EL (cell line): ENCODE measurements at places on chromosomes 7 and 10.
A peak's percentile ranks its signal among the peaks of the same experiment; 100 is the strongest.

GRCh38 chr7:118169146-118169545 lies 14.8 kb upstream of the LSM8 start:
- no peak for DNase-seq

- no peak for DNase-seq
Measured at GRCh38 chr7:129990403-129991192, 37.8 kb upstream of the UBE2H start.

DNA sequence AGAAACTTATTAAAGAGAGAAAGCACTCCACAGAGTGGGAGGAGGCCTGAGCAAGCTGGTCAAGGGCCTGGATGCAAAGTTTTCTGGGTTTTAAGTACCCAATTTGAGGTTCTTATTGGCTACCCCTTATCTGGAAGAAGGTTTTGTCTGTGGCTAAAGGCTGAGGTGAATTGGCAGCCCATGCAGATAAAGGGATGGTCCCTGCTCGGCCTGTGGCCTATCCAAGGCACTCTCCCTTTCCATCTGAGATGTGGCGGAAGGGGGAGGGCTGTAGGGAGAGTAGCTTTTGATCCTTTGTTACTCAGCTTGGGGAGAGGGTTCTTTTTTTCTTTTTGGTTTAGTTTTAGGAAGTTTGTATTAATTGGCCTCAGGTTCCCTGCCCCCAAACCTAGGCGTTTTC lies 465.1 kb downstream of the ATRNL1 start:
- no peak for DNase-seq

GRCh38 chr7:29806208-29806994 lies at the start of gene WIPF3:
WIPF3 (plus strand) TSS chr7:29806508; CDS start chr7:29834725, 28,217 bp downstream.
- DNase-seq = no peak

- no peak for DNase-seq
Measured at GRCh38 chr7:155222061-155222460, 75.6 kb upstream of the INSIG1 start.

DNA sequence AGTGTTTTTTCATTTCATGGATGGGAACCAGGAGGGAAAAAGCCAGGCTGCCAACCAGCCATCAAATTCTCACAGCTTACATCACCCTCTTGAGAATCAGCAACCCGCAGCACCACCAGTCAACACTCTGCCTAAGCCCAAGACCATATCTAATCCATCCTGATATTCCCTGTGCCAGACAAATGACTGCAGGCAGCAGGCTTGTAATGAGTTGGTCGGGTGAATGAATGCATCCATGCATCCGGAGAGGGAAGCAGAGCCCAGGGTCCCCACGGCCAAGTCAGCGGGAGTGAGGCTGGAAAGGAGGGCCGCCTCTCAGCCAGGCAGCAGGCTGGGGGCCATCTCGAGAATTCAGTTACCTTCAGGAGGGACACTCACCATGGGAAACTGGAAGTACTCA lies 46.9 kb downstream of the SLIT1 start:
- DNase-seq = no peak

DNA sequence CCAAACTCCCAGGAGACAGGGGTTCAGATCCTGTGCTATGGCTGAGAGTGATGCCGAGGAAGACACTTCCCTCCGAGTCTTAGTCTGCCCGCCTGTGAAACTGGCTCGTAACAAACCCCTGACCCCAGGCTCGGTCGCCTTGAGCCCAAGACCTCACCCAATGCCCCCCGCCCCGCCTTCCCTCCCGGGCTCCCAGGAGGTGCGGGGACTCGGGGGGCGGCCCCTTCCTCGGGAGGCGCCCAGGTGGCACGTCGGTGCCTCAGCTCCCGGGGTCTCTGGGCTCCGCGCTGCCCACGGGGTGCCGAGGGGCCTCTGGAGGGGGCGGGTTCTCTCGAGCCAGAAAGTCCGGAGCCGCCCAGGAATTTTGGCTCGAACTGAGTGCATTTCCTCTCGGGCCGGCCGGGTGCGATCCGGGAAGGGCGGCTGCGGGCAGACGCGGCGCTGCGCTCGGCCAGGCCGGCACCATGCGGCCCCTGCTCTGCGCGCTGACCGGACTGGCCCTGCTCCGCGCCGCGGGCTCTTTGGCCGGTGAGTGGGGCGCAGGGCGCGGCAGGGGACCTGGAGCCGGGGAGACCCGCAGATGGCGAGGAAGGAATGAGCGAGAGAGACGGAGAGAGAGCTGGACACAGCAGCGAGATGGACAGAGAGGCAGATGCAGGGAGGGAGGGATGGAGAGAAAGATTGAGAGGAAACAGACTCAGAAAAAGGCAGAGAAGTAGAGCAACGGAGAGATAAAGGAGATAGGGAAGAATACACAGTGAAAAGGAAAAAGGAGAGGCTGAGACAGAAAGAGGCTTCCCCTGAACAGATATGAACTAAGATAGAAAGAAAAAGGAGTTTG lies at the start of gene PLAC9:
PLAC9 (plus strand) TSS at position 432 of the 841 bp plus-strand sequence; CDS start at position 465, 33 bp downstream.
- peak; percentile 51 for DNase-seq

DNA sequence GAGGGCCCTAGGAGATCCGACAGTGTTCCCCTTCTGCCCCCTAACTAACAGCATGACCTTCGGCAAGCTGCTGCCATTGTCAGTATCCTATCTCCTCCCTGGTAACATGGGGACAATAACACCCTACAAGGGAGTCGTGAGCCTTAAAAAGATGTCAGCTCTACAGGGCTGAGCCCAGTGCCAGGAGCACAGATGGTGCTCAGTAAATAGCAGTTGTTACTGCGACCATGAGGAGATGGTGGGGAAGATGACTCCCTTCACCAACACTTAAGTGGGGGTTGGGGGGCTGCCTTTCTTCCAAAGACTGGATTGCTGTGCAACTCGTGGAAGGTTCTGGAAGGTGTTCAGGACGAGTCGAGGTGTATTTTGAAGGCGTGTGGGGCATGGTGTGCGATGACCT lies 29.5 kb upstream of the C10orf120 start:
- no peak for DNase-seq

DNA sequence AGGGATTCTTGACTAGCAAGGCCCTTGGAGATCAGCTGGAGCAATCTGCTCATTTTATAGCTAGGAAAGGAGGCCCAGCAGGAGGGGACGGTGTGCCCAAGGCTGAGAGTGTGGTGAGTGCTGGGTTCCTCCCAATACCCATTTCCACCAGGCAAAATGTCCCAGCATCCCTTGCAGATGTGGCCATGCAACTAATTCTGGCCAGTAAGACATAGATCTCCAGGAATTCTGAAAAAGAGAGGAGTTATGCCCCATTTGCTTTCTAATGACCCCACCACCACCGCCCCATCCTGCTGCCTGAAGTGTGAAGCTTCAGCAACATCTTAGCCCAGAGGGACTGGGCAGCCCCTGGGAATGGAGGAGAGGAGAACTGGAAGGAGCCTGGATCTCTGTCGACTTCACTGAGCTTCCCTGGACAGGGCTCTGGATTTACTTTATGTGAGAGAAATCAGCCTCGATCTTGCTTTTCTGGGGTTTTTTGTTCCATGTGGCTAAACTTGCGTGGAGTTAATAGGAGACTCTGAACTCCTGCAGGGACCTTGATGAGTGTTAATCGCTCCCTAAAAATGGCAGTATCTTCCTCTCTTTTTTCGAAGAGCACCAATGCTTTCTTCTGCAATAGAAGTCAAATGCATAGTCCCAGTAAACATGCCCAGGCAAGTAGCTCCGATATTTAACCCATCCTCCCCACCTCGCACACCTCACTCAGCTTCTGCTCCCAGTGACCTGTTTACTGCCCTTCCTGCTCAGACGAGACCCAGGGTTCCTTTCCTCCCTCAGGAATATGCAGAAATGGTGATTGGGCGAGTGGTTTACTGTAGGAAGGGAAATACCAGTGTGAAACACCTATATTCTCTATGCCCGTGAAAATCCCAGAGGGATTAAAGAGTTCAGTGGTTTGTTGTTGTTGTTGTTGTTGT lies 127.5 kb upstream of the GPR26 start:
- no peak for DNase-seq

DNA sequence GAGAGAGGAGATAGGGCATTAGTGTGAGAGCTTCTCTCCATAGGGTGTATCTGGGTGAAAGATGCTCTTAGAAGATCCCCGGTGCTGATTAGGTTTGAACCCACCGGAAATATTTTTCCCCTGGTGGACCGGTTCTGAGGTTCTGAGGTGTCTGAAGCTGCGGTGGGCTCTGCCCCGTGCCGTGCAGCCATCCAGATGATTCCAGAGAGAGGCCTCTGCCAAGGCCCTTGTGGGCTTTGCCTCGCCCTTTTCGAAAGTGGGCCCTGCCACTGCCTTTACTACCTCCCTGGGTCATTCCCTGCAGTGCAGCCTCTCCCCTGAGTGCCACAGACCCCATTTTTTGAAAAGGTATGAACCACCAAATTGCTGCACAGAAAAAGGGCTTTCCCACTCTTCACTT lies 2.8 kb downstream of the GIMAP8 start:
- no peak for DNase-seq

GRCh38 chr10:31947144-31947926 lies 18.7 kb upstream of the ARHGAP12 start:
- DNase-seq = peak; percentile 94

GRCh38 chr7:138854115-138854645 lies 56.2 kb upstream of the ATP6V0A4 start:
- no peak for DNase-seq

DNA sequence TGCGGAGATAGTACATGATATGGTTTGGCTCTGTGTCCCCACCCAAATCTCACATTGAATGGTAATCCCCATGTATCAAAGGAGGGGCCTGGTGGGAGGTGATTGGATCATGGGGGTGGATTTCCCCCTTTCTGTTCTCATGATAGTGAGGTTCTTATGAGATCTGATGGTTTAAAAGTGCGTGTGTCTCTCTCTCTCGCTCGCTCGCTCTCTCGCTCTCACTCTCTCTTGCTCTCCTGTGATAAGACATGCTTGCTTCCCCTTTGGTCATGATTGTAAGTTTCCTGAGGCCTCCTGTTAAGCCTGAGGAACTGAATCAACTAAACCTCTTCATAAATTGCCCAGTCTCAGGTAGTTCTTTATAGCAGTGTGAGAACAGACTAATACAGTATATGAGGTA lies 171.9 kb downstream of the NSUN6 start:
- DNase-seq = no peak

DNA sequence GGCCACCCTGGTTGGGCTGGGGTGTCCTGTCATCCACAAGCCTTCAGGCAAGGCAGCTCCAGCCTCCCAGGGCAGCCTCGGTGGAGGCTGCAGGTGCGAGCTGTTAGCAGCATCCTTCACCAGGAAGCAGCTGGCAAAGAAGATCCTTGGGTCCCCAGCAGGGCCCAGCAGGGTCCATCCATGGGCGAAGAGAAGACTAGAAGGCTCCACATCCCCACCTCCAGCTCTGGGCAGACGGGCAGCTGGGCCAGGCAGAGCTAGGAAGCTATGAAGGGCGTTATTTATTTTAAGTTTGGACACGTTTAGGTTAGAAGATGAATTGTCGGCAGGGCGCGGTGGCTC lies 348.5 kb downstream of the TCERG1L start:
- no peak for DNase-seq

DNA sequence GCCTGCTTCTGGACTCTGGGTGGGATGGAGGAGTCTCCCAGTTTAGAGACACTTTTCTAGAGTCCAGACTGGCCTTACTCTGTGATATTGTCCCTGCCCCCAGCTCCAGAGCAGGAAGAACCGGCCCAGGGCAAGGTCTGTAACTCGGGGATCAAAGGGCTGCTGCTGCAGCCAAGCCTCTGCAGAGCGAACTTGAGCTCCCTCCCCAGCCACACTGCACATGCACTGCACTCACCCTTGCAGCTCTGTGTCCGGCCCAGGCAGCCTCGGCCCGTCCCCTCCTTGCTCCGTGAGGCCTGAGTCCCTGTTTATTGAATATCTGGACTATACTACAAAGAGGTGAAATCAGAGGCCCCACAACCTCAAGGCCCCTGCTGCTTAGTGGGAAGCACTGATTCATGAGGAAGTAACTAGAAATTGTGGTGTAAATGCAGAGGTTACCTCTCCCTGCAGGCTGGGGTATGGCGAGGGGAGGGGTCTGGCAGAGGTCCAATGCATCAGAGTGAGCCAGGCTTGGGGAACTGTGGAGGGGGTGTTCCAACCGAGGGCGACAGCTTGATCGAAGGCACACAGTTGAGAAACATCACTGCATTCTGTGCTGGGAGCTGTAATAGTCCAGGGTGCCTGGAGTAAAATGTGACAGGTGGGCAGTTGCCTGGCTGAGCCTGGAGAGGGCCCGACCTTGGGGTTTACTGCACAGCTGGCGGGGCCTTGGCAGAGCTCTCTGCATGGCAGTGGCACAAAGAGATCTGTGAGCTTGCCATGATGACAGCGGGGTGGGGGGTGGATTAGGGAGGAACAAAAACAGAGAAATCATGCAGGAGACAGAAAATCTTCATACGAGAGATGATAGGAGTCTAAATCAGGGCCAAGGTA lies 49.1 kb downstream of the AOC1 start:
- no peak for DNase-seq

DNA sequence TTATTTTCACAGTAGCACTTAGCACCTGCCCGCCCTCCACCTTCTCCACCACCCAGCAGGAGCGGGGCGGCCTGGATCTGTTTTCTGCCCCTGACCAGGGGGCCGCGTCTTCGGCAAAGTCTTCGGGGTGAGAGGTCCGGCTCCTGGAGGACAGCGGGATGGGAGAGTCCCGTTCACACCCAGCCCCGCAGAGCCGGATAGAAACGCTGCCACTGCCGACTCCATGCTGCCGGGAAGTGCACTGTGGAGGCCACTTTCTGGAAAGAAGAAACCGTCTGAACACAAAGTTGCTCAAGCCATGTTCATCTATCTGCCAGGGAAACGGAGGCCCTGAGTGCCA lies 14.5 kb upstream of the ZNF273 start:
- DNase-seq = no peak

GRCh38 chr7:26782501-26782900 lies 81.9 kb downstream of the SKAP2 start:
- DNase-seq = peak; percentile 26
